Activated naive CD8-positive, alpha-beta T cell treated with anti-CD3 and anti-CD28 coated beads, Interleukin-2, amount 50 U/mL, for 24 hours (primary cell): ENCODE measurements at places on chromosomes 1 and 21.

DNA sequence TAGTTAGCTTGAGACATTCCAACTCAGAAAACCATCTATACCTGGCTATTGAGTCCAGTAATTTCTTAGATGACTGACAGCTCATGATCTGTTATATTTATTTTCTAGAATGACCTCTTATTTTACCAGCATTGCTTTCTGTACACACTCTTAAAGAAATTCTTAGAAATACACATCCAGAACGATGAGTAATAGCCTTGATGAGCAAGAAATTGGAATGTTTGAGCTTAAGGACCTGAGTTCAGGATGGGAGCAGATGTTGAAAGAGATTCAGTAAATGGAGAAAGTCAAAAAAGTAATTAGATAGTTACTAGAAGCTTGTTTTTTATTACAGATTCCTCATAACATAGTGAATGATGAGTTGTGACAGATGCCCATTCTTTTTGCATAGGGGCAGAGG lies 11.7 kb downstream of the PYHIN1 start:
- DNase-seq, result no peak

DNA sequence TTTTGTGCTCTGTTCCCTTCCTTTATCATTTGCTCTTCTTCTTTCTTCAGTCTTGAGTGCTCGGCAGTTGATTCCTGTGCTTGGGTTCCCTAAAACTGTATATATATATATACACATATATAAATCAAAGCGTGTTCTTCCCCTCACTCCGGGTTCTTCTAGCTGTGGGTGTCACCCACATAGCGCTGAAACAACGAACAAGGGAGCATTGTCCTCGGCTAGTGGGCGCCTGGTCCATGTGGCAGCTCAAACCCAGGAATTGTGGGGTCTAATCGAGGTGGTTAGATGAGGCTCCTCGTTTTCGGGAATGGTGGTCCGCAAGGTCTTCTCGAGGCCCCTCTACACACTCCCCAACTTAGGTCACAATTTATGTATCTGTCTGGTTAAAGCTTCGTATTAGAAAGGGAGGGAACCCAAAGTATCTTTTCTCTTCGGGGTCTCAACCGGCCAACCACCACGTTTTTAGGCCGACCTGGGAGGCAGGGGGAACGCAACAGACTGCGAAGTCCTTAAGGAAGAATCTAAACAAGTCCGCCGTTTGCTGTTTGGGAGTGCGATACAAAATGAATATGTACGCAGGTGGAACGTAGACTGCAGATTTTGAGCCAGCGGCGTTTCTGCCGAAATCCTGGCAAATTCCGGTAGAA lies 504 bp upstream of the SDHC start:
- DNase-seq, result no peak

GRCh38 chr1:100414693-100415497 lies 62.6 kb downstream of the CDC14A start:
- no peak for DNase-seq

DNA sequence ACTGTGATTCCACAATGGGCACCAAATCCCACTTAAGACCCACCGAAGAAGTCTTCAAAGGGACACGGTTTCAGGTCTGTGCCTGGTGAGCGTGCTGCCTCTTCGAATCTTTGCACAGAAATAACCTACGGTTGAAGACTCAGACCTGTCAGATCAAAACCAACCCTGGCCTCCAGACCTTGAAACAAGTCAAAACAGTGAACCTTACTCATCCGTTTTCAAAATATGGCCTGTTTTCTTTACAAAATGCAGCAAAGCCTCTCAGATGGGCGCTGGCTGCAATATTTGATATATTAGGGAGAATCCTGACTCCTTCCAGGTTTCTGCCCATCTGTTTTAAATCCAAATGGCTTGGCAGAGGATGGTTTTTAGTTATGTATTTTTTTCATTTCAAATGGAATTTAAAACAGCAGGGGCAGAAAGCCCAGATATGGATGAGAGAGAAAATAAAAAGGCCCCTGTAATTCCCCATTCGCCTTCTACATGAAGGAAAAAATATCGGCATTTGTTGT lies 14.0 kb downstream of the JUN start:
- no peak for DNase-seq

DNA sequence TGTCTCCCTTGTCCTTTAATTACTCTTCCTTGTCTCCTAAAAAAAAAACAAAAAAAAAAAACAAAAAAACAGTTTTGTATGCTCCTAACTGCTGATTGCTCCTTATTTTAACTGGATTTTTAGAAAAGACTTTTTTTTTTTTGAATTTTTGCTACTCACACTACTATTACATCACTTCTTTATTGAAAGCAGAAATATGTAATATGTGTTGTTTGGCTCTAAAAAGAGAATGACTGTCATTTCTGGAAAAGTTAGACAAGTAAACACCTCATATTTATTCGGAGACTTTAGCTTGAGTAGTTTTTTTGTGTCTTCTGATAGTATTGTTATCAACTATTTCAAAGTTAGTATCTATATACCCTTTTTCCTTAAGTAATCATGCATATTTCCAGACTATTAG lies 855.0 kb downstream of the USP25 start:
- DNase-seq, result no peak

DNA sequence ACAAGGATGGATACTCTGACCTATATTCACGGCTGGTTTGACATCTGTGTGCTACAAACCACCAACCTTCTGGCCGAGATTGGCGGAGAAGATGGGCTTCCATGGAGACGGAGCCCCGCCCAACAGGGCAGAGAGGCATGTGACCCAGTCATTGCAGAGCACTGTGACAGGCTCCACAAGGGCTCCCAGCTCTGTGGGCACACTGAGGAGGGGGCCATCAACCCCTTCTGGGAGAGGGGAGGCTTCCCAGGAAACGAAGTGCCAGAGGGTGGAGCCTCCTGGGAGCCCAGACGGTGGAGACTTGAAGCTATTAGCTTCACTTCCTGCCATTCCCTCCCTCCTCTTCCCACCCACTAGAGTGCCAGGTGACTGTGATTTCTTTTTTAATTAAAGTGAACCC lies 71.6 kb upstream of the IFFO2 start:
- no peak for DNase-seq

- no peak for DNase-seq
Measured at GRCh38 chr21:31556662-31557061, 102.8 kb upstream of the SOD1 start.

GRCh38 chr1:6783936-6784559 lies 1.2 kb upstream of the CAMTA1 start:
- no peak for DNase-seq

DNA sequence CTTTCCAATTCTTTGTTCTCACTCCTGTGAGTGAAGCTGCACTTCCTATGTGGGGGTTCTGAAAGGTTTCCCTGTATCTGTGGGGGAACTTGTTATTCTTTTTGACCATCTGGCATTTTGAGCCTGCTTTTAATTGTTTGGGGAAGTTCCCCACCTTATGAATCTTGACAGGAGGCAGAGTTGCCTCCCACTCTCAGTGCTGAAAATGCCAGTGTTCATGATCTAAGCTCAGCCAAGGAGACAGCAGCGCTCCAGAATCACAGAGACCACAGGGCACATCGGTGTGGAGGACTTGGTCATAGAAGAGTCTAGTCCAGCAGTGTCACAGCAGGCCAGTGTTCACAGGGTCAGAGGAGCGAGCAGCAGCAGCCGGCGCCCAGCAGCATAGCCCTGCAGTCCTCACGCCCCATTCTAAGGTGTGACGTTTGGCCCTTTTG lies 63.8 kb upstream of the PRDX6 start:
- DNase-seq, result no peak

GRCh38 chr1:40785446-40785845 lies 1.9 kb downstream of the KCNQ4 start:
- DNase-seq, result no peak

- no peak for DNase-seq
Measured at GRCh38 chr1:85334962-85335361, 58.5 kb upstream of the BCL10 start.

- no peak for DNase-seq
Measured at GRCh38 chr1:46725736-46726108, 6.8 kb upstream of the EFCAB14 start.

DNA sequence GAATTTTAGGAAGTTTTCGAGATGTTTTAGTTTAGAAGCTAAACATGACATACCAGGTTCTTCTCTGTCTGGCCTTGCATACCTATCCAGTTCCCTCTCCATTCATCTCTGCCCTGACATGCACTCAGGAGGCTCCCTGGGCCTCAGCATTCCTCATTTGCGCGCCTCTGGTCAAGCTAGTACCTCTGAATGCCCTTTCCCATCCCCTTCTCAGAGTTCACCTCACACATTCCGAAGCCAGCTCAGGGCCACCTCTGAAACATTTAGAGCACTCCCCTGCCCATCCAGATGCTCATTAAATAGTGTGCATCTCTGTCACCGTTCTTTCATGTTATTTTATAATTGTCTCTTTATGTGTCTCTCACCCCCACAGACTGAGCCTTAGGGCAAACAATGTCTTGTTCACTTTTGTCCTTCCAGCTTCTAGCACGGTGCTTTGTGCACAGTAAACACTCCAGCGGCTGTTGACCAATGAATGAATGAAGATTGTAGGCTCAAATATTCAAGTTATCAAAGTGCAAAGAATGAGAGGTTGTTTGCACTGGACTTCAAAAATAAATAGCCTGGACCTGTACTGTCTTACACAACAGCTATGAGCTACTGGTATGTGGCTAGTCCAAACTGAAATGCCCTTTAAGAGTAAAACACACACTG lies 1.2 kb upstream of the DHCR24 start:
- DNase-seq, result no peak

GRCh38 chr1:154716011-154716410 lies 108.0 kb upstream of the ADAR start:
- DNase-seq, result no peak

- DNase-seq, result no peak
Measured at GRCh38 chr1:121452484-121452883, 267.7 kb downstream of the SRGAP2C start.

GRCh38 chr1:84116558-84116957 lies 27.5 kb upstream of the PRKACB start:
- no peak for DNase-seq

DNA sequence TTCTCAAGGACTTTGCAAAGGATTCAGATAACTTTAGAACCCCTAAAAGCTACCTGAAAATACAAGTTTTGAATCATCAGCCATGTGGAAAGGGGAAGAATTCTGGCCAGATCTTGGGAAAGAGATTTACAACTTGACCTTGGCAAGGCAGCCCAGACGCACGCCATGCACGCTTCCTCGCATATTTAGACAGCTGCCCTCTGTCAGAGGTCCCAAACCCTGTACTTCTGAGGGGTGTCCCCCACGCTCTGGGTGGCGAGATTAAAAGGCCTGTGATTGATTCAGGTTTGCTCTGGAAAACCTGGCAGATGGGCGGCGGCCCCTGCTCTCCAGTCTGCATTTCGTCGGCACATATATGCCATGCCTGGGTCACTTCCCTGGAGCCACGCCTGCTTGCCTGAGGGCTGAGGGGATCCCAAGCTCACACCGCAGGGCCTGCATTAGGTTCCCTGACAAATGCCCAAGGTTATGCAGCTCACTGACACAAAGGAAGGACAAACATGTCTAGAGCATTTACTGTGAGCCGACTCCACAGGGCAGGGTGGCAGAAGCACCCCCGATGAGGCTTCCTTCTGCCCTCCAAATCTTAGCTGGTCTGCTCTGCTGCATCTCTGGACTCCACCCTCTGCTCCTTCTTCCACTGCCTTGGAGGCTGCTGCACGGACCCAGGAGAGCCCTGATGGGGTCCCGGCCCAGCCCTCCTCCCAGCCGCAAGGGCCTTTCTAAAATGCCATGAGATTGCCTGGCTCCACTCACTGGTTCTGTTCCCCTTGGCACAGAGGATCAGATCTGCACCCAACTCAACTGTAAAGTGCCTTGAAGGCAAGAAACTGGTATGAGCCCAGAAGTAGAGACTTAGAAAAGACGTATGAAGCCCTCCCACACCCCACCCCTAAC lies 103.9 kb downstream of the BCAR3 start:
- DNase-seq, result no peak

- no peak for DNase-seq
Measured at GRCh38 chr1:168686666-168687065, 42.3 kb downstream of the DPT start.

GRCh38 chr21:44038063-44038462 lies 26.0 kb downstream of the TRAPPC10 start:
- no peak for DNase-seq

DNA sequence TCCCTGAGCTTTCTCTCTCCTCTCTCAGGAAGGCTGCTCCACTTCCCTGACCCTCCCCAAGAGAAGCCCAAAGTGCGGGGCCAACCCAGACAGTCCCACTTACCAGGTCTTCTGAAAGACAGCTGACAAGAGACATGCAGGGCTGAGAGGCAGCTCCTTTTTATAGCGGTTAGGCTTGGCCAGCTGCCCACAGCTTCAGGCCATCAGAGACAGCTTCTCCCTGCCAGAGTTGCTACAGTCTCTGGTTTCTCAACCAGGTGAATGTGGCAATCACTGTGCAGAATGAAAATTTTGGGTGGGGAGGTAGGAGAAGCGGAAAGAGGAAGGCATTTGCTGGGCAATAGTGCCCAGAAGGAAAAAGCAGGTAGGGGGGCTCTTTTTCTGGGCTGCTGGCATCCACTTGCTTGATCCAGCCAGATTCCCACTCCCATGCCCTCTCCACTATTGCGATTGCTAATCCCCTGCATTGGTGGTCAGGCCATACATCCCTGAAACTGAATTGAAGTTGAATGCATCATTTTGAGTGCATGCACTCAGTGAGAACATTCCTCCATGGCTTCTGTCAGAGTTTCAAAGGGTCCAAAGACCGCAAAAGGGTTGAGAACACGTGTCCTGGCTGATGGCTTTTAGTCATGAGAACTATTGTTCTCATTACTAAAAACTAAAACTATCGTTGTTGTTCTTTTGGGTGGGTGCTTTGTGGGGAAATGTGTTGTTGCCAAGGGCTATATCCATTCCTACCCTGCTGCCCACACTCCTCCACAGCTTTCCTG lies at the start of gene S100A8:
Gene S100A8 (minus strand): TSS at position 136 of the 773 bp plus-strand sequence. CDS start 538 bp downstream, outside the sequence.
- no peak for DNase-seq

DNA sequence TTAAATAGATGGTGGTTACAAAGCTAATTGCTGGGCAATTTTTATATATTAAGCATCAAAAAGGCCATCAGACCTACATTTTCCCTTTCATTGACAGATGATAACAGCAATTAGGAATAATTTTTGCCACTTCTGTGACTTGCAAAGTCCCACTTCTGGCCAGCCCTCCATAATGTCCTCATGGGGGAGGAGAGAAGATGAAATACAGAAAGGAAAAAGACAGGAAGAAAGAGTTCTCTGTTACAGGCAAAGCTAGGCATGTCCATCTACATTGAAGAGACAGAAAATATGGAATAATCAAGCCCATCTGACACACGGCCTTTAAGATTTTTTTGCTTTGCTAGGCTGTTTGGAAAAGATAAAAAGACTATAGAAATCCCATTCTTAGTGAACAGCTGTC lies 108.0 kb downstream of the ENAH start:
- no peak for DNase-seq

DNA sequence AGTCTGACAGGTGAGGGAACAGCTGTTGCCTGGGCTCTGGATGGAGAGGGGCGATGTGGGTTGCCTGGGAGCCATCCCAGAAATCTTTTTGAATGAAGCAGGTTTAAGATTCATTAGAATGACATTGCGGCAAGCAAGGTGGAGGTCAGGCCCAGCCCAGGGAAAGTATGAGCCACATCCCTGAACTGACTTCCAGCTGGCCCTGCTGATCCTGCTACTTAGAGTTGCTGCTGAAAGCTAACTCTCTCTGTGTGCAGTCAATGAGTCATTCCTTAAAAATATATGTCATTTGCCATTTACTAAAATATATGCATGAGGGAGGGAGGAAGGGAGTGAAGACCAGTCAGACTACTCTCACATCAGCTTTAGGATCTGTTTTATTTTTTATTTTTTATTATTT lies 54.3 kb upstream of the RAB3GAP2 start:
- no peak for DNase-seq

- no peak for DNase-seq
Measured at GRCh38 chr1:206039046-206039973, 13.7 kb upstream of the RHEX start.

- no peak for DNase-seq
Measured at GRCh38 chr1:233144434-233144833, 151.1 kb downstream of the PCNX2 start.
